ENCODE measurements at places on chromosomes 5 and 9. TPM values are rescaled to one million over a fixed set of nuclear protein-coding genes. Genes with fewer than 3 reads are reported as not detected.

PTGS1 gene
- polyA plus RNA-seq: 20.5 TPM

P4HA2 gene
- 0.45 TPM for polyA plus RNA-seq

PCDHGA4 gene
- polyA plus RNA-seq: not detected

FGF18 gene
- polyA plus RNA-seq: not detected

DNA sequence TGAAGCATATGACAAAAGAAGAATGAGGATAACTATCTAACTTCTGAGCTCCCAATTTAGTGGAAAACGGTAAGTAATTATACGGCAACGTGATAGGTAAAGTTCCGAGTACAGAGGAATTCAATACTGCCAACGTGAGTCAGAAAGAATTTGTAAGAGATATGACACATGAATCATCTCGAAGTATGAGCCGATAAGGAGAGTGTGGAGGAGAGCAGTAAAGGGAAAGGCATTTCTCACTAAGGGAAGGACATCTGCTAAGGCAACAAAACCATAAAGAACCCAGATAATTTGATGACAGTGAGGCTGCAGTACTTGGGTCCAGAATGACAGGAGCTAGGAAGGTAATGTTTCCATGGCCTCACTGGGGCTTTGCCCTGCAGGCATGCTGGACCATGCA is 11.0 kb downstream of the MPDZ start:
- no peak for DNase-seq

Data from CD14-positive monocyte (primary cell).